ENCODE measurements at places on chromosomes 6 and 20. TPM values are rescaled to one million over a fixed set of nuclear protein-coding genes. Genes with fewer than 3 reads are reported as not detected.

DNA sequence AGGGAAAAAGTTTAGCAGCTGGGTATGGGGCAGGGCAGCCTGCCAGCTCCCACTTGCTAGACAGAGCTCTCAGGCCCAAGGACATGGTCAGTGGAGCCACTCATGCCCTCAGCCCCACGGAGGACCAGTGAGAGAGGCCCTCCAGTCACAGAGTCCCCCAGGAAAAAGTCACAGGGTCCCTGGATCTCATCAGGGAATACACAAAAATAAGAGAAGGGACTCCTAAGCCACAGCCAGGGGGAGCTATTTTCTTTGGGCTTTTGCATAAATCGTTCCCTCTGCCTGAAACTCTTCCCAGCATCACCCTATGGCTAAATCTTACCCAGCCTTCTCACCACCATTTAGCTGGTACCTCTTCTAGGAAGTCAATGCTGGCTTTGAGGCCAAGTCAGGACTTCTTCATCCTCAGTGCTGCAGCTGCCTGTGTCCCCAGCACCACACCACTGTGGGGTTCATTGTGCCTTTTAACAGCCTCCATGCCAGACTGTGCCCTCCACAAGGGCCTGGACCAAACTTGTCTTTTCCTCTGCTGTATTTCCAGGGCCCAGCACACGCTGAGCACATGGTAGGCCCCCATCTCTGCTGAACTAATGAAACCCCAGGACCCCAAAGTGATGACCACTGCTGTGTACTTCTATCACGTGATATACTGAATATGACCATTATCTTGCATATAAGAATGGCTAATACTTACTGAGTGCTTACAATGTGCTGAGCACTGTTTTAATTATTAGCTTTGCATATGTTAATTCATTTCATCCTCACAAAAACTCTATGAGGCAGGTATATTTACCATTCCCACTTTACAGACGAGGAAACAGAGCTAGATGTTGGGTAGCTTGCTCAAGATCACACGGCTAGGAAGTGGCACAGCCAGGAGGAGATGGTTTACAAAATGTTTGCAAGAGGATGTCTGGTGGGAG lies 2.0 kb downstream of the ZNF335 start:
- DNase-seq, result peak; percentile 17

- no peak for DNase-seq
Observed at GRCh38 chr20:5095454-5095853, 24.3 kb downstream of the PCNA start.

GRCh38 chr6:143561105-143561704 lies 49.7 kb upstream of the FUCA2 start:
- no peak for DNase-seq

SGK2 gene
- polyA plus RNA-seq, result 36.3 TPM

TMEM63B gene
- 30.2 TPM for polyA plus RNA-seq

DNA sequence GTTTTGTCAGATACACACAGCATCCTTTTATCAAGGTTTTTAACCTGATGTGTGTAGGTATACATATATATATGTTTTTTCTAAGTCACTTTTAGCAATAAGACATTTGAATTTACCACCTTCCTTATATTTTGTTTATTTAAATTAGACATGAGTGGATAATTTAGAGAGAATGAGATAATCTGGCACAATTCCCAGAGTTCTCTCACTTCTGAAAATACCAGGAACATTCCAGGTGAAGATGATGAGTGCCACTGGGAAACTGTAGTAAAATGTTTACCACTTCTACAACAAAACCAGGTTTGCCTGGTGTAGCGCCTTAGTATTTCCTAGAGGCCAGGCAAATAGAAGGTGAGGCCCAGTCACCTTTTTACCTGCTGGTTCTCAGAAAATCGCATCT lies 189.5 kb downstream of the TMEM242 start:
- no peak for DNase-seq

SLC17A2 gene
- polyA plus RNA-seq, result 1.6 TPM

DNA sequence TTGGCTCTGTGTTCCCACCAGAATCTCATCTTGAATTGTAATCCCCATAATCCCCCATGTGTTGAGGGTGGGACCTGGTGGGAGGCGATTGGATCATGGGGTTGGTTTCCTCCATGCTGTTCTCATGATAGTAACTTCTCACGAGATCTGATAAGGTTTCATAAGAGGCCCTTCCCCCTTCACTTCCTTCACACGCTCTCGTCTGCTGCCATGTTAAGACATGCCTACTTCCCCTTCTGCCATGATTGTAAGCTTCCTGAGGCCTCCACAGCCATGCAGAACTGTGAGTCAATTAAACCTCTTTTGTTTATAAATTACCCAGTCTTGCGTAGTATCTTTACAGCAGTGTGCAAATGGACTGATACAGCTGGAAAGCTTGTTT lies 90.0 kb downstream of the ELOVL5 start:
- DNase-seq, result no peak

- DNase-seq, result no peak
Observed at GRCh38 chr6:137722749-137723272, 144.2 kb upstream of the TNFAIP3 start.
